ENCODE measurements at places on chromosomes 7 and 10.

- no peak for DNase-seq
Measured at GRCh38 chr7:45717537-45718235, 143.5 kb downstream of the ADCY1 start.

- DNase-seq = peak; percentile 53
Measured at GRCh38 chr10:75430000-75430763, 1.2 kb upstream of the LRMDA start.

- DNase-seq = peak; percentile 96
Measured at GRCh38 chr10:75475460-75476182, 44.2 kb downstream of the LRMDA start.

- peak; percentile 86 for DNase-seq
Measured at GRCh38 chr10:125982260-125982948, 86.0 kb downstream of the FANK1 start.

DNA sequence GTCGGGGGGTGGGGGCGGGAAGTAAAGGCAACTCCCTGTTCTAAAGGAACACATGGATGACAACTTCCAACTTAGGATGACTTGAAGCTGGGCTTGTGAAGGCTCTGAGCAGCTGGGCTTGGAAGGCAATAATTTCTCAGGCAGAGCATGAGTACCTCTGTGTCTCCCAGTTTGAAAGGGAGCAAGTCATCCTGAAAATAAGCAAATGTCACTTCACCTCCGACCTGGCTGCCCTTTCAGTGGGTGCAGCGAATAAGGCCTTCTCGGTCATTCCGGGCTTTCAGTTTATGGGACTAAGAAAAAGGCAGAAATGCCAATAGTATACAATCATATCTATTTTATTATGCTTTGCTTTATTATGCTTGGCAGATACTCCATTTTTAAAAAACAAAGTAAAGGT lies 15.3 kb upstream of the ADAMTS14 start:
- DNase-seq = peak; percentile 50

DNA sequence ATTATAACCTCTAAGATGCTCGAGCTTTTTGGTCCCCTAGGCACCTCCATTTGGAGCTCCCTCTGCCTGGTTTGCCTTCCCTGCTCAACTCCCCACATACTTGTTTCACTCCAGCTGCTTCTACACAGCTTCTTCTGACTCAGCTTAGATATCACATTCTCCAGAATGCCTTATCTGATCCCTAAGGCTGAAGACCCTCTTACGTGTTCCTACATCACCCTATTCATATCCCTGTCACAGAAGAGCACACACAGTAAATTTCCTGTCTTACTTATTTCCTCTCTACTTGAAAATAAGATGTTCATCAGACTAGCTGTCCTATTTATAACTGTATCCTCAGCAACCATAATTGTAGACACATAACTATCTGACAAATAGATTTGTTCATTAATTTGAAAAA lies 61.3 kb upstream of the RNF148 start:
- no peak for DNase-seq

DNA sequence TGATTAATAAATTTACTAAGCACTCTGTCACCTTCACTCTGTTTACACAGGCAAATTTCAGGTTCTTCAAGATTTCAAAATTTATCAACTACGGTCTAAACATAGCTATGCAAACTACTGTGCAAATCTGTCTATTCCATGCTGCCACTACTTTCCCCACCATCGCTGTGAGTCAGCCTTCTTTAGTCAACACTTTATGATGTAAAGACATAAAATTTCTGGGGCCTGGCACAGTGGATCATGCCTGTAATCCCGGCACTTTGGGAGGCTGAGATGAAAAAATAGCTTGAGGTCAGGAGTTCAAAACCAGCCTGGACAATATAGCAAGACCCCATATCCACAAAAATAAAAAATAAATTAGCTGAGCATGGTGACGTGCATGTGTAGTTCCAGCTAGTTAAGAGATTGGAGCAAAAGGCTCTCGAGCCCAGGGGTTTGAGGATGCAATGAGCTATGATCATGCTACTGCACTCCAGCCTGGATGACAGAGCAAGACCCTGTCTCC lies 42.6 kb downstream of the CNOT4 start:
- DNase-seq = no peak

DNA sequence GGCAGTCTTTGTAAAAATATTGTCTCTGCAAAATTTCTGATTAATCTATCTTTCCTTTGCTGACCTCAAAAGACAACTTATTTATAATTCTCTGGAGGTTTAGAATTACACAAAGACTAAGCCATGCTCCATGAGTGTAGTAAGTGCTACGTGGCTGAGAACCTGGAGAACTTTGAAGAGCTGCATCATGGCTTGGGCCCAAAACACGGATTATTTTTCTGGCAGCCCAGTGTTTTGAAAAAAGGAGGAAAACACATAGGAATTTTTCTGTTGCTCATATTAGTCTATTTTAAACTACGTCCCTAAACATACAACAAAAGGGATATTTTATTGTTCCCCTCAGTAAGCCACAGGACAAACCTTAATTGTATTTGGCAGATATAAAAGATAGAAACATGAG lies 360.7 kb upstream of the MYO3A start:
- DNase-seq = no peak

- DNase-seq = no peak
Measured at GRCh38 chr7:74222851-74223710, 13.3 kb downstream of the LAT2 start.

DNA sequence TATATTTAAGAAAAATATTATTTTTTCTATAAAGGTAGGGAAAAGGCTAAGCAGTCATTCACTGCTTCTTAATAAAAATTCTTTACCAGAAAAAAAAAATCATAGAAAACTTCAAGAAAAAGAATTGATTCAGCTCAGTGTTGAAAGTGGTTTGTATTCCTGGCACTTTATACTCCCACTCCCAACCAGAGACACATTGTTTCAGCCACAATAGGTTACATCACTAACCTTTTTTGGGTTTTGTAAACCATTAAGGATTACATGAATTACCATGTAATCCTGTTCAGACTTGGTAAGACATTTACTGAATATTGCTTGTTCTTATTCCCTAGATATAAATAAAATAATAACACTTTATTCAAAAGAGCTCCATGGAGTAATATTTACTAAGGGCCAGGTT lies 46.6 kb downstream of the MINPP1 start:
- DNase-seq = no peak

DNA sequence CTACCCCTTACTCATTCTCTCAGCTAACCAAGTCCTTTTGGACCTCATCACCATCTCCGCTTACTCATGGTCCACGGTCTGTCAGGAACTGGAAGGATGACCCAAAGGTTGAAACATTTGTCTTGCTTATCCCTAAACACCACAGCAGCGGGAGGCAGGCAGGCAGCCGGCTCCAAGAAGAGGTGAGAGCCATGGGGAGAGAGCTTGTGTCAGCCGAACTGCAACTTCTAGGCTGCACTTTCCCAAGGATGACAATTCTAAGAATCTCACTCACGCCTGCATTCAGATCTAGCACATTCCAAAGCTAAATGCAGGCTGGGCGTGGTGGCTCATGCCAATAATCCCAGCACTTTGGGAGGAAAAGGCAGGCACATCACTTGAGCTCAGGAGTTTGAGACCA lies 86.0 kb downstream of the SPDYE5 start:
- DNase-seq = no peak

GRCh38 chr10:73855413-73855812 lies 18.9 kb downstream of the CAMK2G start:
- DNase-seq = no peak

GRCh38 chr7:26645121-26645520 lies 219.3 kb downstream of the SKAP2 start:
- no peak for DNase-seq

- peak; percentile 96 for DNase-seq
Measured at GRCh38 chr7:93011351-93012294, 106.2 kb downstream of the SAMD9 start.

- no peak for DNase-seq
Measured at GRCh38 chr10:48926764-48927540, 12.7 kb downstream of the LRRC18 start.

- no peak for DNase-seq
Measured at GRCh38 chr10:96238646-96239623, 32.4 kb downstream of the BLNK start.
